Sigmoid colon (tissue), 7 donors: ENCODE measurements at places on chromosomes 1 and 21. TPM values are rescaled to one million over a fixed set of nuclear protein-coding genes. Genes with fewer than 3 reads are reported as not detected.

DNA sequence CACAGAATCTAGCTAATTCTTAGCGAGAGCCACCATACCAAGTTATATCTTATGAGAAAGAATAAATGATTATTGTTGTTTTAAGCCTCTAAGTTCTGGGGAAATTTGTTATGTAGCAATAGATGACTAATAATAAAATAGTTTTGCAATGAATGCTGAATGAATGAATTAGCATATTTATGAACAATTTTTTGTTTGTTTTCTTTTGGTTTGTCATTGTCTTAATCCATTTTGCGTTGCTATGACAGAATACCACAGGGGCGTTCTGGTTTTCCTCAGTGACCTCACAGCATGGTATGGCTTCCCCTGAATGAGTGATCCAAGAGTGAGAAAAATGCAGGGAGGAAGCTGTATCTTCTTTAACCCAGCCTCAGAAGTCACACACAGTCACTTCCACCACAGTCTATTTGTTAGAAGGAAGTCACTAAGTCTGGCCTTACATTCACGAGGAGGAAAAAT lies 53.8 kb upstream of the HPDL start:
- no peak for DNase-seq

GRCh38 chr1:79792219-79792930 lies 785.8 kb upstream of the ADGRL4 start:
- no peak for DNase-seq

GRCh38 chr1:231926340-231926739 lies 299.8 kb downstream of the DISC1 start:
- no peak for DNase-seq

- no peak for DNase-seq
These were observed 242.8 kb downstream of the TGFB2 start for GRCh38 chr1:218587900-218588299.

The SELENBP1 gene
- polyA plus RNA-seq, result 895 TPM

The EXO1 gene
- 3.4 TPM for polyA plus RNA-seq

DNA sequence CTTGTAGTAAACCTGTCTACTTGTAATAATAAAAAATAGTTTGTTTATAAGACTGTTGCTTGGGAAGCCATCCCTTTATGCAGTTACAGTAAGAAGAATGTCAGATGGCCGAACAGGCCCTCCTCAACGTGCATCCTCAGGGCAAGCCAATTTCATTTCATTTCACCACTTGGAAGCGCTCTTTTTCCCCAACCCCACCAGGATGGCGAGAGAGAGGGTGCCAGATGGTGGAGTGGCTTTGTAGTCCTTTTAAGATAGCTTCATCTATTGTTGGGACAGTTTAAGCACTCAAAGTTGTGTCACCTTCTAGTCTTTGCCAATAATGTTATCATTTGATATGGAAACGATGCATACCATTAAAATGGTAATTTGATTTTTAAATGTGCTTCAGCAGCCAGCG lies 356.3 kb upstream of the CAMK1G start:
- no peak for DNase-seq

DNA sequence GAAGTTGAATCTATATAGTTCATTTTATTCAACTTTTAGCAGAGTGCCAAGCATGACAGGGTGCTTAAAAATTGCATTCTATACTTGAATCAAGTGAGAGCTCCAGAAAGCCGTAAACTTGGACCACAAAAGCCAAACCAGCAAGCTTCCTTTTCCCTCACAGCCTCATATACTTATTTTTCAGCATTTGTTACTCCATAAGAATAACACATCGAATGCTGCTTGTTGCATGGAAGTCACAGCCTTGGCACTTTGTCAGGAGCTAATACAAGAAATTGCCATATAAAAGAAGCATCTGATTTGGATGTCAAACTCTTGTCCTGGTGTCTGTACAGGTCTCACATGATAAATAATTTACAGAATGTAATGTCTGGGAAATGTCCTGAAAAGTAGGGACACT lies 87.4 kb downstream of the PLXNA2 start:
- DNase-seq, result peak; percentile 34

The HSD3B2 gene
- 5.8 TPM for polyA plus RNA-seq

The S100A9 gene
- 449 TPM for polyA plus RNA-seq

DNA sequence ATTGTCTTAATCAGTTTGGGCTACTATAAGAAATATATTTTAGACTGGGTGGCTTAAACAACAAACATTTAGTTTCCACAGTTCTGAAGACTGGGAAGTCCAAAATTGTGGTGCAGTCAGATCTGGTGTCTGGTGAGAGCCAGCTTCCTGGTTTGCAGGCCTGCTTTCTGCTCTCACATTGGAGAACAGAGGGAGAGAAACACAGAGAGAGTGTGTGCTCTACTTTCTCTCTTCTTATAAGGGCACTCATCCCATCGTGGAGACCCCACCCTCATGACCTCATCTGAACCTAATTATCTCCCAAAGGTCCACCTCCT lies 4.1 kb downstream of the LEPR start:
- no peak for DNase-seq

The ZNF683 gene
- polyA plus RNA-seq, result not detected

The TNFSF4 gene
- polyA plus RNA-seq, result 0.60 TPM
